ENCODE measurements at places on chromosomes 5 and 9.

DNA sequence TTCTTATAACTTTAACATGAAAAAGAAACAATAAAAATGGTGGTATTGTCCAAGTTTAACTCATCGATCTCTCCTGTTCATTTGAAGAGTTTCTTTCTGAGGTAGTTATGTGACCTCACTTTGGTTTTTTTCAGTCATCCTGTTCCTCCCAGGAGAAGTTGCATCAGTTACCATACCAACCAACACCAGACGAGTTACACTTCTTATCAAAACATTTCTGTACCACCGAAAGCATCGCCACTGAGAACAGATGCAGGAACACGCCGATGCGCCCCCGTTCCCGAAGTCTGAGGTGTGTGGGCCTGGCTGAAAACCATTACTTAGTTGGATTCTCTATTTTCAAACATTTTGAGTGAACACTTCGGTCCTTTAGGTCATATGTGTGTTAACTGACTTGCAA is 96.3 kb downstream of the CD180 start:
- peak; percentile 18 for DNase-seq

DNA sequence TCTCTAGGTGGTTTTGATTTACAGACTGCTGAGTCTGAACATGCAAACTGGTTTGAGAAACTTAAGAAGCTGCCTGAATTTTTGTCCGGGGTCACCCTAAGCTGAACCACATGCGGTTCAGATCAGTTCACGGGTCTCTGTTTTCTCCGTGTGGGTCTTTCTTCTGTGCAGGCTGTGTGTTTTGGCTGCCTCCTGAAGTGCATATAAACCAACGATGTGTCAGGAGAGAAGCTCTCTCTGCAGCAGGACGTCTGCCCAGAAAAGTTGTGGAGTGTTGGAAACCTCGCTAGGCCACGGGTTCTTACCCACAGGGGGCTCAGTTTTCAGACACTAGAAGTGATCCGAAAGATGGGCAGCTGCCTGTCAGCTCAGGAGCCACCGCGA is 364.2 kb downstream of the IRX2 start:
- DNase-seq, result no peak

DNA sequence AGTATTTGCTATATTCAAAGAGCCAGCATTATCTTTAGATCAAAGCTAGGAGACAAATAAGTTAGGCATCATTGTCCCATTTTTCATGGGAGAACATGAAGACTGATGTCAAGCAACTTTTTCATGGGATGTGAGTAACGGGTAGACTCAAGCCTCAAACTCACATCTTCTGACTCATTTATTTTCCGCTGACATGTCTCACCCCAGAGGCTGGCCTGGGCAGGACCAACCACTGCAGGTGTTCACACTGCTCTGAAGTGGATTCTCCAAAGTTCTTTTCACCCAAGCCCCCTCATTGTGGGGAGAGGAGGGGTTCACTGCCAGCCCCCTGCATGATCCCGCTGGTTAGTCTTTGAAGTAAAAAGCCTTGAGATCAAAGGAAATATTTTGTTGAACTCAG is 34.9 kb upstream of the BASP1 start:
- DNase-seq, result peak; percentile 24

DNA sequence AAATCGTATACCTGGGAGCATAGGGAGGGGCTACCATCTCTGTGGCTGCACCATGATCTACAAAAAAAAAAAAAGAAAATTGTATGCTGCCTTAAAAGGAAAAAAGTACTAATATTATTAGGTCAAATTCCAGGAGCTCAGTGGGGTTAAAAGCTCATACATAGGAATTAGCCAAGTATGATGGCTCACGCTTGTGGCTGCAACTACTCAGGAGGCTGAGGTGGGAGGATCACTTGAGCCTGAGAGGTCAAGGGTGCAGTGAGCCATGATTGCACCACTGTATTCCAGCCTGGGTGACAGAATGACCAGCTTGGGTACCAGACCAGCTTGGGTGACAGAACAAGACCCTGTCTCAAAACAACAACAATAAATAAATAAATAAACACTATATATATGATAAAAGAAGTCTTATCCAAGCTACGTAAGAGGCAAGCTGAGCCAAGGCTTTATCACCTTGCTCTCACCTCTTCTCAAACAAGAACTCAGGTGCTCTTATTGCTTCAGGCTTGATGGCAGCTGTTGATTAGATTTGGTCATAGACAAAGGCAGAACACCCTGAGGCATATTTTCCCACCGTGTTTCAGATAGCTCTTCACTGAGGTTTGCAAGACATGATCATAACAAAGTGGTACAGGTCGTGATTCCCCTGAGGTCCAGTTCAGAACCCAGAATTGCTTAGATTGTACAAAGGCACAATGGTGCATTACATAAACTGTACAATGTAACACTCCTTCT is 3.3 kb upstream of the FBXW11 start:
- DNase-seq, result no peak

- no peak for DNase-seq
Measured at GRCh38 chr9:128314697-128315096, 7.5 kb downstream of the TRUB2 start.
